ENCODE measurements at places on chromosomes 5 and 9.

GRCh38 chr9:127058645-127059021 lies 63.8 kb downstream of the ANGPTL2 start:
- no peak for DNase-seq

GRCh38 chr5:144017631-144018030 lies 152.8 kb downstream of the YIPF5 start:
- no peak for DNase-seq

DNA sequence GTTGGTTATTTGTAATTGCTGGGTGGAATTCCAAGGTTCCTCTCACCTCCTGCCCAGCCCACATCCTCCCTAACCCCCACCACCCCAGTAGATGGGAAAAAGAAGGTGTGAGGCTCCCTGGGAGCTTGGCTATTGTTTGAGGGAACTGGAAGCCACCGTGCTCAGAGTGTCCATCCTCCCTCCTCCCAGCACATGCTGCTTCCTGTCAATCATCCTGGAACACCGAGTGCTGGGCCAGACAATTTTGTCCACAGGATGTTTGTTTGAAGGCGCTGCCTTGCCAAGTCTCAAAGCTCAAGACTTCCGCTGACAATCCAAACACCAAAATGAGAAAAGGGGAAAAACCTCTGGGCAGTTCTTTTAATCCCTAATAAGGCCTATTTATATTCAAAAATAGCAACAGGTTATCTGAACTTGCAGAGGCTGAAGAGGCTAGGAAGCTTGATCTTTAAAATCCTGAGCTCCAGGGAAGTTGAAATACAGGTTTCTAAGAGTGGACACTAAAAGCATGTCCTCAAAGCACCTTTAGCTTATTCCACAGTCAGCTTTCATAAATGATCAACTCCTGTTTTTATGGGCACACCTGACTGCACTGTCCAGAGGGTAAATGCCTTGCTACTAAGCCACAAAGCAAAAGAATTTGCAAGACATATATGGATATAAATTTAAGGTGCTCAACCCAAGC lies 286.7 kb downstream of the NFIB start:
- DNase-seq, result no peak

DNA sequence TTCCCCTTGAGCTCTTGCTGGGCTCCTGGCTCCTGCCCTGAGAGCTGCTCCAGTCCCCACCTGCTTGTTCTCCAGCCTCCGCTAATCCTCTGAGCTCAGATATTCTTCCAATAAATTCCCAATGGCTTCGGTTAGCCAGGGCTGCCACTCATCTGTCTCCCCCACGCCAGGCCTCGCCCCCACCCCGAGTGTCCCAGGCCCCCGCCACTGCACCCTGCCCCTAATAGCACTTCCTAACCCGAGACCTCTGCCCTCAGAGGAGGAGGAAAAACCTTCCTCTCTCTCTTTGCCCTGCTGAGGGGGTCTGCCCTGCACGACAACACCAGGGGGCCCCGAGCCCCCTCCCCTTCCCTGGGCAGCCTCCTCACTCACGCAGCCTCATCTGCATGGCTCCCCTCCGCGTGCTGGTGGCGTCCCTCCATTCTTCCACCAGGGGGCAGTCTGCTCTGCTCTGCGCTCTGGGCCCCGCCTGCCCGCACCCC lies 5.4 kb upstream of the LCN15 start:
- DNase-seq, result peak; percentile 14

DNA sequence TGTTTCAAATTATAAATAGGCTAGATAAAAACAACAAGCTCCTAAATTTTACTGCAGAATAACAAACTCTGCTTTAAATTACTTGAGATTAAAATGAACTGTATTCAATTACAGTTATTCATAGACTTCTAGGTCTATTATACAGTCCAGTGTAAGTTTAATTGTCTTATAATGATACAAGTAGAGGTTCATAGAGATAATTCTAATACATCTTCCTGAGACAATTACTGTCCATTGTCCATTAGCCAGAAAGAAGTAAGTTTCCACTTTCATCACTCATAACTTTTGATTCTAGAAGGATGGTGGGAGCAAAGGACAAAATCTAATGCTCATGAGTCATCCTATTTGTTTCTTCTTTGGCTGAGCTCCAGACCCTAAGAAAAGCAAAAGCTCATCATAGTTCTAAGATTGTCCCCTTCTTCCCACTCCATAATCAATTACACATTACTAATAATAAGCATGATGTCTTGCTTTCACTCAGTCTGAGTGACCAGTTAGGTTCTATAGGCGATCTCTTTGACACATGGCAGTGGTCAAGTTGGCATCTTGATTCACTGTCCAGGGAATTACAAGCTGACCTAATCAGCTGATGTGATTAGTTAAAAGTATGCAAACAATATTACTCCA lies 502.5 kb upstream of the IZUMO3 start:
- no peak for DNase-seq
